Activated CD4-positive, alpha-beta T cell treated with anti-CD3 and anti-CD28 coated beads, Interleukin-2, amount 50 U/mL, for 16 hours (primary cell): ENCODE measurements at places on chromosomes 7 and 10.

GRCh38 chr7:6618621-6619020, 3.2 kb downstream of the ZNF853 start:
- DNase-seq, result no peak

- no peak for DNase-seq
Measured at GRCh38 chr7:155984609-155985405, 172.5 kb upstream of the SHH start.

GRCh38 chr7:157434701-157435100, 97.9 kb downstream of the DNAJB6 start:
- no peak for DNase-seq

- no peak for DNase-seq
Measured at GRCh38 chr7:154896076-154896475, 106.8 kb downstream of the PAXIP1 start.

DNA sequence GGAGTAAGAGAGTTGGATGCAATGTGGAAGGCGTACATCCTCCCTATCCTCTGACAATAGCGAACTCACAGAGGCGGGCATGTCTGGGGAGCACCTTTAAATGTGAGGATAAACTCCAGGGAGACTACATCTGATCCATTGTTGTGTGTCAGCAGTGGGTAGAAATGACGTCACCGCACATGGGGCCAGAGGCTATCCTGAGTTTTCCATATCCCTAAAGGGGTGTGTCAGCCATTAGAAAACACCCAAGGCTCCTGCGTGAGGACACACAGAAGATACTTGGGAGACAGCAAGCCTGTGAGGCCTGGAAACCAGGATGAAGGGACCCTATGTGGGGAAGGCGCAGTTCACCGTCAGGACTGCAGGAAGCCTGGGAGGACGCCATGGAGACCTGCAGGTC, 17.2 kb upstream of the CDHR3 start:
- no peak for DNase-seq
